ENCODE measurements at places on chromosomes 12 and 14. TPM values are rescaled to one million over a fixed set of nuclear protein-coding genes. Genes with fewer than 3 reads are reported as not detected.

GRCh38 chr12:55446326-55446725 lies 2.5 kb downstream of the OR6C2 start:
- no peak for DNase-seq

DNA sequence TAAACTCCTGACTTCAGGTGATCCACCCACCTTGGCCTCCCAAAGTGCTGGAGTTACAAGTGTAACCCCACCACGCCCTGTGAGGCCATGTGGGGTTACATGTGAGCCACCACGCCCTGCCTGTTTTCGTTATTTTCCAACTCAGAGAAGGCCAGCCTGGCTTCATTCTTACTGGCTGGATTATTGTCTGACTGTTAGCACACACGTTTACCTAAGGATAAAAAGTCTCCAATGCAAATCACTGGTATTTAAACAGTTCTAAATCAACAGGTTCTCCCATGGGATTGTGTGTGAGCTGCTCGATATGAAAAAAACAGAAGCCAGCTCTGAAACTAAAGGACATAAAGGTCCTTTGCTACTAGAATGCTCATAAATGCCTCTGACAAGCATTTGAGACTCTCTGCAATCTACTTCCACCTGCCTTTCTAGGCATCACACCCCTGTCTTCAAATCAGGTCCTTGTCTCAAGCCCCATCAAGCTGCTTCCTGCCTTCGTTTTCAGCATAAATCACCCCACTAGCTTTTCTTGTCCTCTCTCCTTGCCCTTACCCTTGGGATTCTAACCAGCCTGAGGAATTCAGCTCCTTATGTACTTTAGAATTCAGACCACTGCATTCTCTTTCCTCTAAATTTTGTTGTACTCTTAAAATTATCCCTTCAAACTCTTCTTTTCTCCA lies 265.0 kb downstream of the DUSP6 start:
- no peak for DNase-seq

- DNase-seq: peak; percentile 26
Observed at GRCh38 chr14:86997271-86997670, 995.7 kb downstream of the GALC start.

DNA sequence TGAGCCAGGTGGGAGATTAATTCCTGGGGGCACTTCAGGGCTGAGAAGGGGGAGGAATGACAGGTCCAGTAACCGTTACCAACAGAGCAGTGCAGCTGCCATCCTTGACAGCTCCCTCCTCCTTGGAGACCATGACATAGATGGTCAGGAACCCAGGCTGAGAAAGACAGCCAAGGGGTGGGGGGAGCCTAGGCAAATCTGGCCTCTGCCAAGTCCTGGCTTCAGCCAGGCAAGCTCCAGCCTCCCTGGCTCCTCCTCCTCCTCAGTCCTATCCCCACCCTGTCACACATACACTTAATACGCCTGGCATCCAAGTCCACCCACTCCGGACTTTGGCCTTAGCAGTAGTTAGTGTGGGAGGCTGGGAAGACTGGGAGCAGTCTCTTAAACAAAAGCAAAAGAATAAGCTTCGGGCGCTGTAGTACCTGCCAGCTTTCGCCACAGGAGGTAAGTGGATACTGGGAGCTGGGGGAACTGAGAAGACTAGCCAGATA lies at the start of gene RDH5:
Gene RDH5, plus strand, starts transcription at position 323 of the 494 bp plus-strand sequence. CDS start 792 bp downstream, outside the sequence.
- DNase-seq: no peak

GRCh38 chr12:26198742-26199141 lies 3.4 kb downstream of the SSPN start:
- no peak for DNase-seq

DNA sequence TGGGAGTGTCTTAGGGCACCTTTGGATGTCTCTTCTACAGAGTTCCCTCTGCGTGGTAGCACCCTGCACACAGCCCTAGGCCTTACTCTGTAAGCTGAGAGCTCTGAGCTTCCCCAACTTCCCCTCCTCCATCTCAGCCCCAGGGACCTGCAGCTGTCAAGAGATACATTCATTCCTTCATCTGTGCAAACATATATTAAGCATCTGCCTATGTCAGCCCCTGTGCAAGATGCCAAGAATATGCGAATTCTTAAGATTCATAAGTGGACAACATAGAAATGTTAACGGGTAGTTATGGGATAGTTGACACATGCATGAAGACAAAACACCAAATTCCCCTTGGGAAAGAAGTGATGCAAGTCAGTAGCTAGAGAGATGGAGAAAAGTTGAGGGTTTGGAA lies 190.8 kb downstream of the SLC41A2 start:
- DNase-seq: no peak

- DNase-seq: no peak
Observed at GRCh38 chr12:210277-211141, 3.4 kb downstream of the SLC6A12 start.

The CDCA3 gene
- total RNA-seq: 8.3 TPM

DNA sequence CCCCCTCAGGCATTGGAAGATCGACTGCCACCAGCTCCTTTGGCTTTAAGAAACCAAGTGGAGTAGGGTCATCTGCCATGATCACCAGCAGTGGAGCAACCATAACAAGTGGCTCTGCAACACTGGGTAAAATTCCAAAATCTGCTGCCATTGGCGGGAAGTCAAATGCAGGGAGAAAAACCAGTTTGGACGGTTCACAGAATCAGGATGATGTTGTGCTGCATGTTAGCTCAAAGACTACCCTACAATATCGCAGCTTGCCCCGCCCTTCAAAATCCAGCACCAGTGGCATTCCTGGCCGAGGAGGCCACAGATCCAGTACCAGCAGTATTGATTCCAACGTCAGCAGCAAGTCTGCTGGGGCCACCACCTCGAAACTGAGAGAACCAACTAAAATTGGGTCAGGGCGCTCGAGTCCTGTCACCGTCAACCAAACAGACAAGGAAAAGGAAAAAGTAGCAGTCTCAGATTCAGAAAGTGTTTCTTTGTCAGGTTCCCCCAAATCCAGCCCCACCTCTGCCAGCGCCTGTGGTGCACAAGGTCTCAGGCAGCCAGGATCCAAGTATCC lies 288.7 kb downstream of the NAV3 start:
- no peak for DNase-seq

The SOX5 gene
- total RNA-seq: 1.0 TPM

DNA sequence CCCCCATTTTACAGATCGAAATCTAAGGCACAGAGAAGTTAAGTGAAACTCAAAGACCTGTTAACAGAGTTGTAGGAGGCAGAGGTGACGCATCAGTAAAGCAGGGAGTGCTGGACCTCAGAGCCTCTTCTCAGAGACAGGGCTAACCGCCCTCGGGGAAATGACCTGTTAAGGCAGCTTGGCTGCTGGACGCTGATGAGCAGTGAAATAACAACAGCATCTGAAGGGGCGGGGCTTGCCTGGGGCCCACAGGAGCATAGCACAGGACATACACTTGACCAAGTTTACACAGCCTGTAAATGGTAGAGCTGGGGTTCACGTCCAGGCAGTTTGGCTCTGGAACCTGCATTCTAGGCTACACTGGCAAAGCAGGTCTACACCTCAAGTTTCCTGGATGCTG lies 39.3 kb downstream of the LRTM2 start:
- DNase-seq: no peak

- peak; percentile 49 for DNase-seq
Observed at GRCh38 chr12:12194206-12194605, 72.6 kb downstream of the LRP6 start.

The SLC41A2 gene
- 50.0 TPM for total RNA-seq

The DACT1 gene
- total RNA-seq: 12.2 TPM
